ENCODE measurements at places on chromosomes 1 and 21.

GRCh38 chr1:113686891-113687618 lies 72.2 kb downstream of the PHTF1 start:
- DNase-seq, result no peak

DNA sequence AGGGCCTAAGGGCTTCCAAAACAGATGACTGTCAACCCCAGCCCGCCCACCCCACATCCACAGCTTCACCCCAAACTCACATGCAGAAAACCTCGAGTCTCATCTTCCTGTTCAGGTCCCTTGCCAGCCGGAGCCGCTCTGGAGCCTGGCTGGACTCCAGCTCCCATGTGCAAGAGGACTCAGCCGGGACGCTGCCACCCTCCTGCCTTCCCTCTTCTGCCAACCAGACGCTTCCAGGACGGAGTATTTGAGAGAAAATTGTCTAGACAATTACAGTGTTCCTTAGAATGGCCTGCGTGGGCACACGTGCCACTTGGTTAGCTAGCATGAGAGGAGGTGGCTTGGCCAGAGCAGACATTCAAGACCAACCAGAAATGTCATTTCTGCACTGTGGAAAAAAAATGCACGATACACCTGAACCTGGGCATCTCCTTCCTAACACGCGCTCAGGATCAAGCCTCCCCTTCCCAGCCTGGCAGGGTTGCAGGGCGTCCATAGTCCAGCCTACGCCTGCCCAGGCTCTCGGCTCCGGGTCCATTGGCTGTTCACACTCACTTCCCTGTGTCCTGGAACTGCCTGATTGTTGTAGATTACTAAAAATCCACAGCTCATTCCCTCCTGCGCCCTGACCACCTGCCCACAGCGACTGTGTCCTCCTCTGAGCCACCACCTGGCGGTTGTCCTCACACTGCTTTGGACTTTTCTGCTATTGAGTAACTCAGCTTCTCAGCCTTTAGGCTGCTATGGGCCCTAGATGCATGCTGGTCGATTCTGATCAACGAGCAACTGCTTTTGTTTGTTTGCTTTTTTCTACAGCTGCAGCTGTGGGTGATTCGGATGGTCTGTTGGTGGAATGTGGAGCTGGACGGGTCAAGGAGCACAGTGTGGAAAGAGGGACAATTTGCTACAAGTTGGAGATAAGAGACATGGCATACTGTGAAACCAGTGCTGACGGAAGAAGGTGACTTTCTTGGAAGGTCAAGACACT lies at the start of gene CLDN14:
Gene CLDN14 (minus strand): TSS at position 708 of the 988 bp plus-strand sequence. CDS start 18,427 bp downstream, outside the sequence.
- no peak for DNase-seq

DNA sequence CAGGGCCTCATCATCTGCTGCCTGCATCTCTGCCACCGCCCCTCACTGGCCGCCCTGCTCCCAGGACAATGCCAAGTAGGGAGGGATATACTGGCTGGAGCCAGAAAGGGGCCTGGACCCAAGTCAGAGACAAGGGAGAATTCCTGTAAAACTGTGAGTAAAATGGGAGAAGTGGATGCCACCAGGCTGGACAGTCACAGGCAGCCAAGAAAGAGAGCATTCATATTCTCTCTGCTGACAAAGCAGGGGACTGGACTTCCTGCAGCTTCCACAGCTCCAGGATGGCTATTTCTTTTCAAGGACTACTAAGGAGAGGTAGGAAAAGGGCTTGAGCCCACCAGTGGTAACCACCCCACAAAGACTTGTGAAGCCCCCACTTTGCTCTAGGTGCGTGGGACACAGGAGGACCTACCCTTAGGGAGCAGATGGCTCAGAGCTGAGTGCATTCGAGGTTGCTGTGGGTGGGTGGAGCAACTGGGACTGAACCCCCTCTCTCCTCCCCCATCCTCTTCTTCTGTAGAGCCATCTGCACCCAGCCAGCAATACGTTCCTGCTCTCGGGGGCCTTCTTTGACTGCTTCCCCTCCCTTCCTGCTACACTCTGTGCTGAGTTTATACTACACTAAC lies 57.5 kb downstream of the GLIS1 start:
- no peak for DNase-seq

DNA sequence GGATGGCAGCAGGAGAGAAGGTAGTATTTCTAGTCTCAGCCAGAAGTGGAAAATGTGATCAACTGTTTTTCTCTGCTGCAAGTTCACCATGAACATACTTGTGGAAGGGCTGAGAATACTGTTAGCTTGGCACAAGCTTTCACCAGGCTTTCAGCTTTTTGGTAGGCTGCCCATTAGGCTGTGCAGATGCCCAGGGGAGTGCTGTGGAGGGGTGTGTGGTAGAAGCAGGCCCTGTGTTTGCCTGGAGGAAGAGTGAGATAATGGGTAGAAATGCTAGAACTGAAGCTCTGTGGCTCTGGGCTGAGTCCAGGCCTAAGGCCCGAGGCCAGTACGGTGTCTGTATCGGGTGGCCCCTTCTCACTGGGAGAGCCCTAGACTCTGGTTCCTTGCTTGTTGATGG lies 9.8 kb downstream of the DNAJC6 start:
- DNase-seq, result no peak

- DNase-seq, result peak; percentile 38
Observed at GRCh38 chr1:94541246-94542087, at the start of gene F3. F3 (minus strand) TSS chr1:94541759; CDS start chr1:94541636, 123 bp downstream.

GRCh38 chr1:20174937-20175666 lies 10.8 kb upstream of the UBXN10 start:
- no peak for DNase-seq

GRCh38 chr21:29295066-29295650 lies 3.6 kb upstream of the BACH1 start:
- DNase-seq, result peak; percentile 74

GRCh38 chr1:217525773-217526490 lies 105.0 kb downstream of the GPATCH2 start:
- no peak for DNase-seq

- no peak for DNase-seq
Observed at GRCh38 chr1:58065520-58065919, 481.0 kb downstream of the OMA1 start.

- no peak for DNase-seq
Observed at GRCh38 chr1:208242941-208243526, 1.1 kb downstream of the PLXNA2 start.

GRCh38 chr1:231626951-231627614 lies 493 bp downstream of the DISC1 start:
- peak; percentile 33 for DNase-seq

DNA sequence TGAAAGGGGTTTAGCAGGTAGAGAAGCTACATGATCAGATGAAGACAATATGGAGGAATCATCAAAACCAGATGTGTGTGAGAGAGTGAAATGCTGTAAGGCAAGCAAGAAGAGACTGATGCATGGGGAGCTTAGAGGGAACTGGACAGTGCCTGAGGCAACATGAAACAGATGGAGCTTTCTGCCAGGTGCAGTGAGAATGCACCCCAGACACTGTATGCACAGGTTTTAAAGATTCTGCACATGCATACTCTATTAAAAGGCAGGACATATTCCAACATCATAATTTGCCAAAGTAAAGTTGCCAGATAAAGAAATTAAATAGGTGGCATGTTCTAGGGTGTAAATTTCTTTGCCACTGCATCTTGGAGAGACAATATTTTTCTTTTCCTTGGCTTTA lies 200.1 kb downstream of the AMY1C start:
- DNase-seq, result no peak

DNA sequence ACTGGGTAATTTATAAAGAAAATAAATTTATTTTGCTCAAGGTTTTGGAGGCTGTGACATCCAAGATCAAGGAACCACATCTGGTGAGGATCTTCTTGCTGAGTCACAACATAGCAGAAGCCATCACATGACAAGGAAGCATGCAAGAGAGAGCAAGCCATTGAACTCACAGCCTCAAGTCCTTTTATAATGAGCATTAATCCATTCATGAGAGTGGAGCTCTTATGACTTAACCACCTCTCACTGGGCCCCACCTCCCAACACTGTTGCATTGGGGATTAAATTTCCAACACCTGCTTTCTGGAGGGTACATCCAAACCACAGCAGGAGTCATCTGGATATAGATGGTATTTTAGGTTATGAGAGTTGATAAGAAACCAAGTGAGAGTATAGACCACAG lies 20.6 kb upstream of the EGLN1 start:
- no peak for DNase-seq

- no peak for DNase-seq
Observed at GRCh38 chr1:6652986-6653385, 28.3 kb downstream of the THAP3 start.

- DNase-seq, result peak; percentile 63
Observed at GRCh38 chr1:51234721-51235425, 1.2 kb upstream of the RNF11 start.

GRCh38 chr1:10046356-10047085 lies 13.8 kb downstream of the UBE4B start:
- no peak for DNase-seq

DNA sequence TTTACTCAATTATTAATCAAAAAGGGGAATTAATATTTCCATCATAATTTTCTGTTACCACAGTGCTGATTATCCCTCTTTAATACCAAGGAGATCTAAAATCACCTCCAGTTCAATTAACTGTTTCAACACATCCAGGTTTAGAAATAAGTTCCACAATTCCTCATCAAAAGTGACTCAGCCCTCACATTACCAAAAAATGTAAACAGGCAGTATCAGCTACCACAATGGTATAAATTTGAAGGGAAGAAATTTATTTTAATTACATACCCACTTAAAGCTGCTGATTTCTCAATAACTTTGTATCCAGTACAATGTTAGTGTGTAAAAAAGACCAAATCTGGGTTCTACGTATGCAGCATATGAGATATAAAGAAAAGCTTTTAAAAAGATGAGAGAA lies 51.9 kb downstream of the EIF4G3 start:
- no peak for DNase-seq

GRCh38 chr1:234395297-234395696 lies 22.0 kb downstream of the COA6 start:
- DNase-seq, result no peak

DNA sequence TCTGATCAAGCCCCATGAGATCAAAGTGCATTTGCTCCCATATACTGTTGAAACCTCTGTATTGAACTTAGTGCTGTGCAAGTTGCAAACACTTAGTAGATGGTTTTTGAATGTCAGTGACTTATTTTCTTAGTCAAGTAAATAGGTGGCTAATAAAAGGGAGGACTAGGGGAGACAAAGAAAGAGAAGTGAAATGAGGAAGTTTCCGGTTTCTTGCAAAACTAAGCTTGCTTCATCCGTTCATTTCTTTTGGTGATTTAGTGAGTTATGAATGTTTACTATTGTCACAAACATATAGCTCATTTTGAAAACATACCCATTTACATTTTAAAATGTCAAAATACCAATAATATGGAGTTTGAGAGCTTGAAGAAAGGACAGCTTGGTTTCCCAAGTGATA lies 23.0 kb downstream of the ADAMTS5 start:
- DNase-seq, result no peak

DNA sequence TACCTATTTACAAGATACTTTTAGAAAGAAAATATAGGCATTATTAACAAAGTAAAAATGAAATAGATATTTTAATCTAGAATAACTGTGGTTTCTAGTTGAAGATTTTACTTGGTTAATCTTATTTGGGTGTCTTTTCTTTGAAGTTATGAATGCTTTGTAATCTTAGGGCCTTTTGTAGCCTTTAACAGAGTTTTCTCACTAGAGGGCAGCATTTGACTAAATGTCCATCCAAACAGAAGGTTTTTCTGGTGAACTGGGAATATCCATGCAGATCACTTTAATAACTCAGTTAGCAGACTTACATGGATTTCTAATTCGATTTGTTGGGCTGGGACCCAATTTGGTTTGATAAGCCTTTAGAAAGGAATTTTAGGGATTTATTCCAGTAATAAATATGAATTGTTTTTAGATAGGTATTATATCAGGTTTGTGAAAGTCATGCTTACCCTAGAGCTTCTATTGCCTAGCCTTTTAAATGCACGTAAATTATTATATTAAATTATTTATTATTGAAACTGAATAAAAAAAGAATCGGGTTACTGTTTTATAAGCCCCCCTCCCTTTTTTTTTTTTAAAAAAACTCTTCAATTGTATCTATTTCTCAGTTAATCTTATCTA lies 119.7 kb downstream of the ZNF326 start:
- DNase-seq, result peak; percentile 30

- no peak for DNase-seq
Observed at GRCh38 chr1:170664093-170664827, at the start of gene PRRX1. PRRX1 (plus strand) TSS chr1:170664131; CDS start chr1:170664219, 88 bp downstream.

- no peak for DNase-seq
Observed at GRCh38 chr21:34344584-34344983, 19.2 kb upstream of the KCNE2 start.

GRCh38 chr1:180204231-180204630 lies 25.8 kb upstream of the LHX4 start:
- no peak for DNase-seq

DNA sequence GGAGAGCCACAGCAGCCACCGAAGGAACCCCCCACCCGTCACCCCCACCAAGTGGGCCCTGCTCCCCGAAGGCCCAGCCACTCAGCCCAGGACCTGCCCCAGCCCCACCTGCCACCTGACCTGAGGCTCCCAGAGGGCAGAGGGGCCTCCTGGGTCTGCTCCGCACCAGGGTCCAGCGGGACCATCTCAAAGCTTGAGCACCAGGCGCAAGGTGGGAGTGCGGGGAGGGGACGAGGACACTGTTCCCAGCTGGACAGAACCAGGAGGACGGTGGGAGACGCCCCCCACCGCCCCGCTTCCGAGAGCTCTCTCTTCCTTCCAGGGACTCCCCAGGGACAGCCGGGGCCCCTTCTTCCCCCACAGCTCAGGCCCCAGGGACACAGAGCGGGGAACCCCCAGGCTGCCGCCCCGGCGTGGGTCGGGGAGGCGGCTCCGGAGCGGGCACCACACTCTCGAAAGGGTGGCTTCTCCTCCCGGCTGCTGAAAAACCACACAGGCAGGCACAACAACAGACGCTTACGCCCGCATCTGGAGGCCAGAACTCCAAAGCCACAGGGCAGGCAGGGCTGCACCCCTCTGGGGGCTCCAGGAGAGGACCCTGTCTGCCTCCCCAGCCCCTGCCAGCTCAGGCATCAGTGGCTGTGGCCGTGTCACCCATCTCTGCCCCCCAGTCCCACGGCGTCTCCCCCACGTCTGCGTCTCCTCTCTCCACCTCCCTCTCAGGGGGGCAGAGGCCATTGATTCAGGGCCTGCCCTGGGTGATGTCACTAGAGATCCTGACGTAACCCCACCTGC lies 1.9 kb upstream of the TTLL10 start:
- peak; percentile 19 for DNase-seq

DNA sequence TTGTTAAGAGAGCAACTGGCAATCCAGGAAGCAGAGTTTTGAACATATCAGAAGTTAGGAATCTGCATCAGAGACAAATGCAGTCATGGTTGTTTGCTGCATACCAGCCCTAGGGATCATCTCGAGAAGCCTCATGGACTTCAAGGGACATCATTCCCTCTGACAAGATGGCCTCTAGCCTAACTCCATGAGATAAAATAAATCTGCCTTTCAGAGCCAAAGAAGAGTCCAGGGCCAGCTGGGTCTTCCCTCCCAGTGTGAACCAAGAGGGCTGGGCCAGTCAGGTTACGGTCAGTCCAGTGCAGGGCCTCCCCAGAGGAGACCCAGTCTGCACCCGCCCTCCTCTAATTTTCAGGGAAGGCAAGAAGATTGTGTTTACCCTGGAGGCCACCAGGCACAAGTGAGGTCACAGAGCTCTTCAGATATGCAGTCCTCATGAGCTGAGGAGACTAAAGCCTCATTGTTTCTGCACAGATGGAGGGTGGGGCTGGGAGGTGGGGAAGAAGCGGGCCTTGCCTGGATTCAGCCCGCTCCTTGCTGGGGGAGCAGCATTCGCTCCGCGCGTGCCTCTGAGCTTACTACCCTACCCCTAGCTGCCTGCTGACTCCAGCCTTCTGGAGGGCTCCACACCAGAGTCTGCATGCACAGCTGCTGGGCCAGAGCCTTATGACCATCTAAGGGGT lies 52.8 kb downstream of the CAPN2 start:
- DNase-seq, result no peak

- DNase-seq, result no peak
Observed at GRCh38 chr21:34803782-34804370, 135.1 kb downstream of the CLIC6 start.

GRCh38 chr1:160546942-160547341 lies 23.9 kb upstream of the SLAMF6 start:
- DNase-seq, result no peak

Measured in CD4-positive, alpha-beta T cell treated with Interleukin-4 for 4 hours (primary cell).